ENCODE measurements at places on chromosomes 12 and 14.

- H3K4me1 ChIP-seq = no peaks in the 10 kb centered on the region
- no peak overlapping the region for H3K4me3 ChIP-seq
- no peaks in the 10 kb centered on the region for H3K27me3 ChIP-seq
- H3K27ac ChIP-seq = no peak overlapping the region
- no peak for DNase-seq
These were observed 133.7 kb downstream of the BRMS1L start for GRCh38 chr14:35959835-35960234.

DNA sequence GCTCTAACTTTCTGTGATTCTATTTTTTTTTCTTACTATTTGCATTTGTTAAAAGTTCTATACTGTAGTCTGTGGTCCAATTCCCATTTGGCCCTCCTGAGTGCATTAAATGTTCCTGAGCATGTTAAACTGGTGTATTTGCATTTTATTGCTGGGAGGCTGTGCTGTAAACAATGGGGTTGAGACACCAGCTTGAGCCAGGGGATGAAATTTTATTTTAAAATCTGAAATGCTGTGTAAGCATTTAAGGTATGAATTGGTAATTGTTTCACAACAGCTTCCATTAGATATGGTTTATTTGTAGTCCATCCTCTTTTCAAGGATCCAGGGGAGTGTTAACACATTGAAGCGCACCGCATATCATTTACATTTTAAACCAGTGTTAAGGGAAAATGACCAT lies 89.9 kb upstream of the RFX4 start:
- peaks cover 1% of the 10 kb centered on the region for H3K4me1 ChIP-seq
- DNase-seq = no peak
- no peak overlapping the region for H3K27ac ChIP-seq
- H3K36me3 ChIP-seq = no peaks in the 10 kb centered on the region
- no peak overlapping the region for H3K4me3 ChIP-seq

DNA sequence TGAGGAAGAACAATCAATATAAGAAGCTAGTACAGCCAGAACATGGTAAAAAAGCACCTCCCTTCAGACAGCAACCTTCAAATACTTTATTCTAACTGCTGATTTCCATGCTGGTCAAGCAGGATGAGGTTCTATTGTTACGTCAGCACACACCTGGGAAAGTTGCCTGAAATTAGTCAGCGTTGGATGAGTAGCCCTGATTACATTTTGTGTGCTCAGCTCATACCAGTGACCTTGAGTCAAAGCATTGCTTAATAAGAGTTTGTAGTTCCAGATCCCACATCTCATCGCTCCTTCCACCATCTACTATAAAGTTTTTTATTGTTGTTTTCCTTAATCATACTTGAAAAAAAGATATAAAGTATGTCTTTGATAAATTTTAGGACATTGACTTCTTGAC lies 361.5 kb downstream of the EGLN3 start:
- H3K27ac ChIP-seq = no peak overlapping the region
- H3K4me1 ChIP-seq = peaks cover 3% of the 10 kb centered on the region
- H3K4me3 ChIP-seq = no peak overlapping the region
- H3K27me3 ChIP-seq = no peaks in the 10 kb centered on the region
- H3K36me3 ChIP-seq = no peaks in the 10 kb centered on the region

DNA sequence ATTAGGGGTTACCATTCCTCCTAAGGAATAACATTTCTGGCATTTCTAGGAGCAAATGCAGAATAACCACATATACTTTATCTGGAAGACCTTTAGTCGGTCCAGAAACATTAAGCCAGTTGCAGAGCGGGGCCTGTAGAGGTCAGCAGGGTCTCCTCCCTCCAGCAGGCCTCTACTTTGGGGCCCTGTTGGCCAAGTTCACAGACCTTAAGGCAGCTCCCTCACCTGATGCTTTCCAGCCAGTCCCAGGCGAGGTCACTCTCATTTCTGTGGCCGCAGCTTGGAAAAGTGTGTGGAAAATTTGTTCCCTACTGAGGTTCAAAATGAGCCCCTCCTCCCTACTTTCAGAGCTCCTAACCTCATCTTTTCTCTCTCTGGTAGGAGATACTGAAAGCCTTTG lies 74.1 kb downstream of the ESR2 start:
- H3K27me3 ChIP-seq = no peaks in the 10 kb centered on the region
- no peak for DNase-seq
- H3K4me3 ChIP-seq = no peak overlapping the region
- H3K36me3 ChIP-seq = peaks cover 17% of the 10 kb centered on the region
- no peaks in the 10 kb centered on the region for H3K4me1 ChIP-seq

- DNase-seq = no peak
- H3K27me3 ChIP-seq = no peaks in the 10 kb centered on the region
- H3K4me1 ChIP-seq = no peaks in the 10 kb centered on the region
- no peaks in the 10 kb centered on the region for H3K36me3 ChIP-seq
These were observed 44.5 kb downstream of the EML5 start for GRCh38 chr14:88748288-88748687.

DNA sequence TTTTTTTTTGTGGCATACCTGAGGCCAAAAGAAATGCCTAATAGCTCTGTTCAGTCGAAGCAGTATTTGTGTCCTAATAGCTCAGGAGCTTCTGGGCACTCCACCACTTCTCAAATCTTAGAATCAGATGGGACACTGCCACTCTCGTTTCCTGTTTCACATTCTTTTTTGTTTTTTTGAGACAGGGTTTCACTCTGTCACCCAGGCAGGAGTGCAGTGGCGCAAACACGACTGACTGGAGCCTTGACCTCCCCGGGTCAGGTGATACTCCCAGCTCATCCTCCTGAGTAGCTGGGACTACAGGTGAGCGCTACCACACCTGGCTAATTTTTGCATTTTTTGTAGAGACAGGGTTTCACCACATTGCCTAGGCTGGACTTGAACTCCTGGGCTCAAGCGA lies 52.7 kb downstream of the SPPL3 start:
- no peak overlapping the region for H3K27ac ChIP-seq
- peaks cover 8% of the 10 kb centered on the region for H3K4me1 ChIP-seq
- no peak for DNase-seq
